Tongue (tissue), 3 donors: ENCODE measurements at places on chromosomes 2 and 18.

GRCh38 chr2:45353879-45354278, 257.2 kb downstream of the SRBD1 start:
- DNase-seq: no peak

DNA sequence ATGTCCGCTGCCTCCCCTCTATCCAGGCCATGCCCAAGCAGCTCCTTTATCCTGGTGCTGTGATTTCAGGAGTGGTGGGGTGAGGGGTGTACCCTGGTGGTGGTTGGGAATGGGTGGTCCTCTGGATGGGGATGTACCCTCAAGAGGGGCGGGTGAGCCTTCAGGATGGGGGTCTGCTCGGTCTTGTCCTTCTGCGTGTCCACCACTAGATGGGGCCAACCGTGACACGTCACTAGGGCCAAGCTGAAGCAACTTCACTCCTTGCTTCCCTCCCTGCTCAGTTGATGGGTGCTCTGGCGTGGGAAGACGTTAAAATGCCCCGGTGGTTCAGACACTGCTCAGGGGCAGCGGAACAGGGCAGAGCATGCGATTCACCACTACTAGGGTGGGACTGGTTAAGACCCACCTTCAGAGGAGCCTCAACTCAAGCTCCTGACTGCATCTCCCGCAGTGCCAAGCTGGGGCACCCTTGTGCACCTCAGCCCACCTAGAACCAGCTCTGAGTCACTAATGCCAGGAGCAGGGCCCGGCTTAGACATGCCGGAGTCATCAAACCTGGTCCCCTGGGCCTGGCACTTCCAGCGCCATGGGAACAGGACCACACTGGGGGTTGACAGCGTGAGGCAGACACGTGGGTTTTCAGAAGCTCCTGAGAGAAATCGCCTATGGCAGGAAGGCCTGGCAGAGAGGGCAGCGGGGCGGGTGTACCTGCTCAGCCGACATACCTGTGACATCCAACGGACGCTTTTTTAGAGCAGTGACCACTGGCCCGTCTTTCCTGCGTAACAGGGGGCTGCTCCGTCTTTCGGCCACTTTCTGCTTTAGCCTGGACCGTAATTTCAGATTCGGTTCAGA, 256.7 kb downstream of the HDAC4 start:
- peak; percentile 68 for DNase-seq

GRCh38 chr2:57733956-57734355, 312.6 kb upstream of the VRK2 start:
- no peak for DNase-seq

GRCh38 chr18:32042337-32042736, 23.7 kb downstream of the RNF125 start:
- DNase-seq: no peak

GRCh38 chr2:130823886-130824491, 12.7 kb upstream of the ARHGEF4 start:
- DNase-seq: no peak

DNA sequence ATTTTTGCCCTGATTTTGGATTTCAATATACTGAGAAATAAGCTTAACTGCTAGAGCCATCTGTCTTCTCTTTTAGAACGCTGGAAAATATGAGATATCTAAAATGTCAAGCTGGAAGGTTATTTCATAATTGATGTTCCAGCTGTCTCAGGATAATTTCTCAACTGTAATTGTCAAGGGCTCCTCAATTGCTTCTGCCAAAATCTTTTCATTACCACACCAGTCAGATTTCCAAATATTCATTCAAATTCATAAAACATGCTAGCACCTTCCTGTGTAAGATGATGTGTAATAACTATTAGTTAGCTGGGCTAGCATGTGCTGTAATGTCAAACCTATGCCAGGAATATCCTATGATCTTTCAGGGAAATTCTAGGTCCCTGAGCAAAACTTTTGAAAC, 88.1 kb downstream of the TNFRSF11A start:
- DNase-seq: peak; percentile 53

GRCh38 chr2:65264821-65265670, 37.4 kb downstream of the ACTR2 start:
- DNase-seq: peak; percentile 91
